ENCODE measurements at places on chromosomes 4 and X.

GRCh38 chr4:183284258-183284785 lies 35.8 kb downstream of the CLDN22 start:
- no peak for DNase-seq

DNA sequence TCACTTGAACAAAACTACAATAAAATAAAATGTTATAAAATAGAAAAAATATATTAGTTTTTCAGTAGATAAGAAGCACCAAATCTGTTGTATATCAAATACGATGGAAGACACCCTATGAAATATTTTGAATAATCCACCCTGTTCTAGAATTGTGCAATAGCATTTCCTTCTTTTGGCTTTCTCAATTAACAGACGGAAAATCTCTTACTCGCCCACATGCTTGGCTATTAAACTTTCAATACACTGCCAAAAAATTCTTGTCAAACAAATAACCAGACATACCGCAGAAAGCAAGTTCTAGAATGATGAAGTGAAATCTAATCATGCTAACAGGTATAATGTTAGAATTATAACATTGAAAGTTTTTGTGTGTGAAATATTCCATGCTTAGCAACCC lies 671.6 kb upstream of the SLIT2 start:
- no peak for DNase-seq

- no peak for DNase-seq
Observed at GRCh38 chr4:95108883-95109421, 351.2 kb downstream of the BMPR1B start.

GRCh38 chr4:153074936-153075630 lies 129.2 kb upstream of the TRIM2 start:
- no peak for DNase-seq

DNA sequence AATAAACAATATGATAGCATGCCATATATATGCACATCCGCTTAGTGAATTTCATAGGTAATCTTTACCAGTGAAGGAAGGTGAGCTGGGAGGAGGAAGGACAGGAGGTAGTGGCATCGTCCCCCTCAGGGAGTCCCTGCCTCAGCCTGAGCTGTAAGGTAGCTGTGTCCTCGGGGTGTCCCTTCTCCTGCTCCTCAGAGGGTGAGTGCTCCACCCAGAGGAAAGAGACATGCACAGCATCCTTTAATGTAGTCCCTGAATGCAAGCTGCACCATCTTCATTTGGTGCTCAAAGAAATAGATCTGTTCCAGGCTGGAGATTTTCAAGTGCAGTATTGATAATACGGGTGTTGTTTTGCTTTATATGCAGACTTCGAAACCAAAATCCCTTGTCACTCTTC lies 330.4 kb upstream of the SFRP2 start:
- DNase-seq: no peak

GRCh38 chr4:45063696-45064095 lies 337.3 kb upstream of the GNPDA2 start:
- DNase-seq: no peak

- no peak for DNase-seq
Observed at GRCh38 chr4:13313856-13314255, 170.3 kb downstream of the RAB28 start.

- no peak for DNase-seq
Observed at GRCh38 chrX:129785160-129785947, 5.6 kb downstream of the SASH3 start.

DNA sequence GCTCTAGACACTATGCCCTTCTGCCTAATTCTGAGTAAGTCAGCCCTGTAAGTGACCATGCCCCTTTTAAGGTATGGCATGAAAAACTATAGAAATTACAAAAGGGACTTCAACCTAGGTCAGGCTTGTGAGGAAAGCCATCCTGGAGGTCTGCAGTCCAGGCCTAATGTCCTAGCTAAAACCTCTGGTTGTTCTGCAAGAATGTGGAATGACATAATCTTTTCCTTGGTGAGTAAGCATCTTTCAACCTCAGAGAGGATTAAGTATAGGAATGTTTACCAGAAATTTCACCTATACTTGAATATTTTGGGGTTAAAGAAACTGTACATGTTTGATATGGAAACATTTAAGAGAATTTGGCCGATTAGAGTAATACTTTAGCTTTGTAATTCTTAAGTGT lies 23.8 kb upstream of the HPSE start:
- DNase-seq: no peak

DNA sequence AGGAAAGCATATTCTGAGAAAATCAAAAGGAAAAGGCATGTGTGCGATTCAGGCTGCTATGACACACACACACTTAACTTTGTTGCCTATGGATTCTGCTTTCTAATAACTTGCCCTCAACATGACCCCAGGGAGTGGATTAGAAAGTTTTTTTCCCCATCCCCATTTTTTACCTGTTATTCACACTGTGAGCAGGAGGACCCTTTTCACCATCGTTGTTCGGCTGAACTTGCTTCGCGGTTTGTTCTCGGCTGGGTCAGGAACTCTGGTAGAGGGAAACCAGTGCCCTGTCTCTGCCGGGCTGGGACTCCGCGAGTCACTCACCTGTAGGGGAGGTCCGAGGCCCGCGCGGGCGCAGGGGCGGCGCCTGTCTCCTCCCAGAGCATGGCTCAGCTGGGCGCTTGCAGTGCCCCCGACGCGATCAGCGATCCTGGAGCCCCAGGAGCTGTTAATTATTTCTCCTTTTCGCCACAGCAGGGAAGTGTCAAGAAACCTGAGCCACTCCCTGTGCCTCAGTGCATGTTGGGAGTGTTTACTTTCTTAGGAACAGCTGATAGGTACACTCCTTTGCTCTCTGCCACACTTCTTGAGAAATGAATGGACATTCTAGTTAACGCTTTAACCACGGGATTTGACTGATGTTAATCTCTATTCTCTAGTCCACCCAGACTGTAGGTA lies at the start of gene RASSF6:
TSS of gene RASSF6 (minus strand) at position 322 of the 678 bp plus-strand sequence. CDS start 8,641 bp downstream, outside the sequence.
- no peak for DNase-seq

DNA sequence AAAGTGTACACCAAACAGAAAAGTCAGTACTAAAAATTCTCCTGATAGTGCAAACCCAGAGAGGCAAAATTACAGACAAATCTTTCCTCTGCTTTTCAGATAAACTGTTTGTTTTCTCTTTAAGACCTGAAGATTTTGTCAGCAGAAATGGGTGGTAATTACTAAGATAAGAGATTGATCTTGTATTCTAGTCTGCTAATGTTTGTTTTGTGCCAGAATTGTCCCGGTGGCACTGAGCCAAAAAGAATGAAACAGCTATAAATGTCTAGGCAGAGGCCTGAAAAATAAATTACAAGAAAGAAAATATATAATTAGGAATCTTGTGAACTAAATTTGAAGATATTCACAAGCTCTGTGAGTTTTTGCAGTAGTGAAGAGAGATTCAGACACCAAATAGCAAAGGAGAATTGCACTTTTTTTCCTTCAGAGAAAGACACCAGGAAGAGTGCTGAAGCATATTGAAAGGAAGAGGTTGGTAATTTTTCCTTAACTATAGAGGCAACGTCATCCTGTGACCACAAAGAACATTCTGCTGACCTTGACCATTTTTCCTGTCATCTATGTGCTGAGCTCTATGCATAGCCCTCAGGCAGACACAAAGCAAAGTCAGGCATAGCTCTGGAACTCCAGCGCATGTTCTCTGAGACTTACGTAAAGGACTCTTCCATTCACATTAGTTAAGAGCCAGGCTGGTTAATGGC lies 314.5 kb upstream of the RASGEF1B start:
- no peak for DNase-seq

GRCh38 chr4:81796790-81797528 lies 325.3 kb upstream of the RASGEF1B start:
- DNase-seq: no peak

GRCh38 chr4:117425636-117426035 lies 340.3 kb upstream of the TRAM1L1 start:
- no peak for DNase-seq

DNA sequence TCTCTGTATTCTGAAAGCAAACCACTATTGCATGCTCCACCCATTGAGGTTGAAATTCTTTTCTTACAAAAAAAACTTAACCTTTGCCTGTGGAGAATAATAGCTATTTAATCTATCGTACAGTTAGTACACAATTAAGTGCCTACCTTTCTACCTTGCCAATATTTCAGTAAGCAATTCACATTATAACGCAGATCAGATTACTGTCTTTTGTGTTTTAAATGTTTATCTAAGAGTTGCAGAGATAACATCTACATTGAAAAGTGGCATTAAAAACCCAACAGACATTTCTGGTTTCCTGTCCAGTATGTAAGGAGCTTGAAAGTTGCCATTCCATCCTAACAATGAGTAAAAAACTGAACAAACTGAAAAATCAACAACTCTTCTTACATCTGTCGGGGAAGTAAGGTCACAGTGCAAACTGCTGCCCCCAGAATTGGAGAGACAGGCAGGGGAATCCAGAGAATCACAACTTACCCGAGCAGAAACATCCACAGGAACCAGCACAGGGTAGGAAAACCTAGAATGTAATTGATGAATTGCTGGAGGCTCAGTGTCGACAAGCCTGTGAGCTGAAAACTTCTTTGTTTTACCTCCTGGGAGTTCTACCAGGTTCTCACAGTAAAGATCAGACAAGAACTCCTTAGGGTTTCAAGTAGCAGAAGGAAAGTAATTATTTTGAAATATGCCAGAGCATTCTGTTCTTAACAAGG lies 27.3 kb upstream of the ACSL4 start:
- no peak for DNase-seq

GRCh38 chr4:38889143-38889542 lies 21.5 kb downstream of the FAM114A1 start:
- DNase-seq: no peak

DNA sequence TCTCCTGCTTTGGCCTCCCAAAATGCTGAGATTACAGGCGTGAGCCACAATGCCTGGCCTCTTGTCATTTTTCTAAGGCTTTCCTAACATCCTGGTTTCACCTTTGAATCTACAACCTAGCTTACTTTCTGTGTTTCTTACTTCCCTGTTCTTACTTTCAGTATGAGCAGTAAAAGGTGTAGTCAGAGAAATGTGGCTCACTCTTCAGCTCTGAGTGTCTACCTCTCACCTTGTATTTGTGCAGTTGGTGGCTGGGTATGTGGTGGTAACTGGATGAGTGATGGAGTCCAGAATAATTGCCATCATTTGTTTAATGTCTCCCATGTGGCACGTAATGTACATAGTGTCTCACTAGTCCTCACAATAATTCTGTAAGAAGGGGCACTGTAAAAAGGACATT lies 19.1 kb upstream of the CXCL11 start:
- no peak for DNase-seq

DNA sequence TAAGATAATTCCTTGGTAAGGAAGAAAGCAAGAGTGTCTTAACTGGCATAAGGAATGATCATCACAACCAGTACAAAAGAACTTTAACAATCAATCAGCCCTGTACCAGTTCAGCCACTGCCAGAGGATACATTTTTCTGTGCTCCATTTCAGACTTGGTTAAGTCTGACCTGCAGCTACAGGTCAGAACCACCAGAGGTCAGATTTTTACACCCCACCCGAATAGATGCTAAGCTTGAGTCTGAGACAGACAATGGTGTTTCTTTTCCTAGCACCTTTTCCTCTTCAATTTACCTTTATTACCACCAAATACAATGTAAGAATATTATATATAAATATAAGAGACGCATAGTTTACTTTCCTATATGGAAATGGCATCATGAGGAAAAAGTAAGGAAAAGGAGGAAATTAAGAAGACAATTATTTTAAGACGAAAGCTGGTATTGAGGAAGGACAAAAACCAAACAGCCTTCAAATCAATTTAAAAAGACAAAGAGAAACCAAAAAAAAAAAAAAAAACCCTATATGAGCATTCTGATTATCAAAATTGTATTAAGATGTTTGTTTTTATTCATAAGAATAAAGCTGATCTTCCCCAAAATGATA lies 215.3 kb upstream of the TTC29 start:
- DNase-seq: no peak

GRCh38 chrX:73647632-73648322 lies 84.8 kb downstream of the CHIC1 start:
- no peak for DNase-seq

GRCh38 chr4:78737035-78737434 lies 39.1 kb upstream of the BMP2K start:
- DNase-seq: no peak

DNA sequence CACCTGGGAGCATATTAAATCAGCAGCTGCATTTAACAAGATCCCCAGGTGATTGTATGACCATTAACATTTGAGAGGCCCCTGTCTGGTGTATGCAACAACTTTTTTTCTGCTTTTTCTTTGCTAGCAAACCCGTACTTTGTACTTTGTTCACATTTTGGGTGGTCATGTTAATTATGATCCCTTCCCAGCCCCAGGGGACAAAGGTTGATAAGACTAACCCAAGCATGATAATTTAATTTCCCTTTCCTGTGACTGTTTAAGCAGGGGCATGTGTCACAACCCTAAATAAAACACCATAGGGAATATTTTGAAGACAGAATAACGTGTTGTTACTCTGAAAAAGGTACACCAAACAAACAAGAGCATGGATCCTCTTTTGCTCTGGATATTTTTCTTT lies 332.0 kb downstream of the PCDH18 start:
- no peak for DNase-seq

DNA sequence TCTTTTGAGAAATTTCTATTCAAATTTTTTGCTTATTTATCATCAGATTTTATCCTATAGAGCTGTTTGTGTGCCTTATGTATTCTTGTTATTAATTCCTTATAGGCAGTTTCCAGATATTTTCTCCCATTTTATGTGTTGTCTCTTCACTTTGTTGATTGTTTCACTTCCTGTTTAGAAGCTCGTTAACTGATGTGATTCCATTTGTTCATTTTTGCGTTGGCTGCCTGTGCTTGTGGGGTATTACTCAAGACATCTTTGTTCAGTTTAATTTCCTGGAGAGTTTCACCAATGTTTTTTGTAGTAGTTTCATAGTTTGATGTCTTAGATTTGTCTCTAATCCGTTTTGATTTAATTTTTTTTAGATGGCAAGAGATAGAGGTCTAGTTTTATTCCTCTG lies 14.6 kb downstream of the ZNF718 start:
- no peak for DNase-seq

GRCh38 chr4:35066406-35066805 lies 1177.9 kb downstream of the ARAP2 start:
- no peak for DNase-seq

DNA sequence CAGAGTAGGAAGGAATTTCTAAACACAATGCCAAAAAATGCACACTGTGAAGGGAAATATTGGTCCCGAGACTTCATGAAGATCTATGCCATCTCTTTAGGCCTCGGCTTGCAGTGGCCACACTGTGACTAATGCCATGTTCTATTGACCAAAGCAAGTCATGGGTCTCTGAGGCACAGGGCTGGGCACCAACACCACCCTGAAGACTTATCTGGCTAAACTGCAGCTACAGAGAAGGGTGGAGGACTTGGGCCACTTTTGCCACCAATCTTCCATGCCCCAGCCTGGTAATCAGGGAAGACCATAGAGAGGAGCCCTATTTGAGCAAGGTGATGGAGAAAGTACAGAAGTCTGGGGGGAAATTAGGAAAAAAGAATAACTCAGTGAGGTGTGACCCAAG lies 42.1 kb downstream of the HMX1 start:
- no peak for DNase-seq

GRCh38 chr4:92862509-92862908 lies 558.7 kb downstream of the GRID2 start:
- no peak for DNase-seq

Measured in effector CD4-positive, alpha-beta T cell (primary cell).